ENCODE measurements at places on chromosomes 3 and 15. TPM values are rescaled to one million over a fixed set of nuclear protein-coding genes. Genes with fewer than 3 reads are reported as not detected.

The BUB1B gene
- 49.3 TPM for total RNA-seq

DNA sequence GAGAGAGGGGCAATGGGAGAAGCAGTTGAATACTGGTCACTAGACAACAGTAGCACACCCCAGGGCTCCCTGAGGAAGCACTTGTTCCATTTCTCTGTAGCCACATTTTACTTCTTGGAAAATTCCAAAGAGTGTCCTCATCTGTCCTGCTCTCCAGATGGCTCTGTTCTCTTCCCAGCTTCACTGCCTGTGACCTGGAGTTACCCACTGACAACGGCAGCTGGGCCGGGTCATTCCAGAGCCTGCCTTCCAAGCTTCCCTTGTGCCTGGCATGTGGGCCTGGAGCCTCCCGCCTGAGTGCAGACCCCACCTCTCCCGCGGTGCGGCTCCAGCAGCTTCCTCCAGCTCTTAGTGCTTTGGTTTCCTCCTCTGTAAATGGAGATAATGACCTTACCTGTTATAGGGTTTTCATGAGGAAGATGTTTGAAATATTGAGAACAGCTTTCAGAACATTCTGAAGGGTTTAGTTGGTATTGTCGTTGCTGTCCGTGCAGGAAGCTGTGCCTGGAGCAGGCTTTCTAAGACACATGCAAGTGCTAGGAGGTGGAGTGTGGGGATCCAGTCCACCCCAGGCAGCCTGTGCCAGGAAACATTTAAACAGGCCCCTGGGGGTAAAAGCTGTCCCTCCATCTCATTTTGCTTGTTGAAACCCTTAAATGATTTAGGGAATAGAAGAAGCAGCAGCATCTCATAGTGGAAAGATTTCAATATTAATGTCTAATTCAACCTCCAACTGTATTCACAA lies 24.8 kb downstream of the EFCC1 start:
- no peak for DNase-seq

GRCh38 chr3:156120528-156121251 lies at the start of gene KCNAB1:
KCNAB1 (plus strand) TSS chr3:156120578.
- no peak for DNase-seq

- no peak for DNase-seq
Observed at GRCh38 chr3:44114142-44114541, 127.5 kb upstream of the TOPAZ1 start.

- no peak for DNase-seq
Observed at GRCh38 chr15:91769894-91770293, 83.6 kb upstream of the SLCO3A1 start.

The PPP1R14D gene
- not detected for total RNA-seq

DNA sequence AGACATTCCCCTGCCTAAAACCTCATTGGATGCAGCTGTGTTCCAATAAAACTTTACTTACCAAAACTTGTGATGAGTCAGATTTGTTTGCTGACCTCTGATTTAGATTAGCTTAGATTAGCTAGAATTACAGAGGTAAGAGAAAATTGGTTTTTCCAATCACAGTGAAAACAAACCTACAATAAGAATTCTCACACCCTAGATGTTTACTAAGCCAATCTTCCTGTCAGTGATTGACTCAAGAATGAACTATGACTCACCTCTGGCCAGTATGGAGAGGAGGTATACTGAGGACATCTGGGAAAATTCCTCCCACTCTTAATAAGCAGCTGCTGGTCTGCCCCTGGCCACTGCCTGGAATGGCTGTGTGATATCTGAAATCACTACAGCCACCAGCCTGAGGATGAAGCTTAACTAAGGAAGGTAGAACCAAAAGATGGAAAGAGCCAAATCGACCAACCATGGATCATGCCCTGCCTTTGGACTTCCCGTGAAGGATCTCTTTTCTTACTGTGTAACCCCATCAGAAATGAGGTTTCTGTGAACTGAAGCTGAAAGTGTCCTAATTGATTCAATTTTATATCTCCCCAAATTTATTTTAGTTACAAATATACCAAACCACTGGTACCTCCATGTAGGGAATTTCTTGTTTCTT lies 19.0 kb upstream of the GHSR start:
- DNase-seq, result peak; percentile 69

Data from Caki2 (cell line).